ENCODE measurements at places on chromosomes 4 and X.
A peak's percentile ranks its signal among the peaks of the same experiment; 100 is the strongest.

DNA sequence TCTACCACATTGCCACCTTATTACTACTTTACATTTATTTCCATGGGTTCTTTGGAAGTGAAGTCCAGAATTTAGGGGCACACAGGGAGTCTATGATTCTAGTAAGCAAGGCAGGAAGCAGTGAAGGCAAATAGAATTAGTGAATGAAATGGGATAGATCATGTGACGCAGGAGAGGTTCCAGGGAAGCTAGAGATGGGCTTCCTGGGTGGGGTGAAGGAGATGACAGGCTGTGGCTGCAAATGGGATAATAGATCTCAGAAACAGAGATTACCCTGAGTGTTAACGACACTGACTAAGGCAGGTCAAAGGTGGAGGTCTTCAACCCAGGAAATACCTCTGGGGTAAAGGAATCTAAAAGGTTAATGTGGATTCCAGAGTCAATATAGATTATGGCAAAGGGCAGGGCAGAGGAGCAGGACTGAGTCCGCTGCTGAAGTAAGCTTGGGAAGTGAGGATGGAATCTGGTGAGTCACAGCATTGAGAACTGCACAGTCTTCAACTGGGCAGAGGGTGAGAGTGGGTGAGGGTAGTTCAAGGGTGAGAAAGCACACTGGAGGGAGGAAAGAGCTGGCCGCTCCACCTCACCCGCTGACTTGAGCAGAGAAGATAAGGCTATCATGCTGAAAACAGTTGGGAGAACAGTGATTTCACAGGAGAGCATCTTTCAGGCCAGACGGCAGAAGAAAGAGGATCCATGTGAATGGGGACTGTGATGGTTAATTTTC lies 70.8 kb downstream of the ANXA3 start:
- no peak for DNase-seq

GRCh38 chr4:28639747-28640146 lies 1779.1 kb downstream of the STIM2 start:
- DNase-seq = no peak

DNA sequence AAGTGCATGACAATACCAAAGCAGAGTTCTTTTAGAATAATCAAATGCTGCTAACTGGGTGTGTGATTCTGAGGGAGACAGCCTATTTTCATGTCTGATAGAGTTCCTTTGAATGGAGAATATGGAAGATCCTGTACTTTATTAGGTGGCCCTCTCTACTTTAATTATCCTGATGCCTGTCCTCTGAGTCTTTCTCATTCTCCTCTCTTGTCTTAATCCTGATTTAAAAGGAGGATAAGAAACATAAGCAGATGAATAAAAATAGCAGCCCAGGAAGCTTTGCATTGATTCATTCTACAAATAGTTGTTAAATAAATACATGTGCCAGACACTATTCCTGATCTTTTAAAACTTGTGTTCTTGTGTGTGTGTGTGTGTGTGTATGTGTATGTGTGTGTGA lies 387.3 kb downstream of the SPRY1 start:
- DNase-seq = no peak

DNA sequence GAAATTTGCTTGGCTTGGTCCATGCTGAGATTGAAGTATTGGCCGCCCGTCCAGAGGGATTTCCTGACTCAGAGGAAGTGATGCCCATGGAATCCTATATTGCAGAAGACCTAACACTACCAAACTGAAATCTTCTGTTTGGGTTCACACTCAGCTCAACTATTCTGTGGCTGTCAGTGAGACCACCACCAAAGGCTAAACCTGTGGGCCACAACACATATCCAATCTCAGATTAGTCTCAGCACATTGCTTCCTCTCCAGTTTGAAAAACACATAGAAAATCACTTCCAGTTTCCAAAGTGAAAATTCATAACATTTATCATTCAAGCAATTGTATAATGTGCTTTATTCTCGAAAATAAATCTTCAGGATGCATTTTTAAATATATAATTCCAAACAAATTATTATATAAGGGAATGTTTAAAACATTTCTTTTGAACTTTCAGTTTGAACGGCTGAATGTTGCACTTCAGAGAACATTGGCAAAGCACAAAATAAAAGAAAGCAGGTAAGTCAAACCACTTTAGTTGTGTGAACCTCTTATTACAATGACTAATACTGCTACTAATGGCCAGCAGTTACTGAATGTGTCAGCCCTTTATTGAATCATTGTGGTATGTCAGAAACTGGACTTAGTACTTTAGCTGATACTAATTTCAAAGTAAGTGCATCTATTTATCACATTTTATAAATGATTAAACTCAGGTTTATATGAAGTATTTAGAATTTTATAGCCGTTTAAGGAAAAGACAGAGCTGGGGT lies 37.0 kb downstream of the GUCY1A1 start:
- no peak for DNase-seq

- DNase-seq = no peak
These were observed 25.9 kb upstream of the FAM241A start for GRCh38 chr4:112119353-112119783.

GRCh38 chr4:147326591-147326990 lies 154.3 kb upstream of the EDNRA start:
- no peak for DNase-seq

DNA sequence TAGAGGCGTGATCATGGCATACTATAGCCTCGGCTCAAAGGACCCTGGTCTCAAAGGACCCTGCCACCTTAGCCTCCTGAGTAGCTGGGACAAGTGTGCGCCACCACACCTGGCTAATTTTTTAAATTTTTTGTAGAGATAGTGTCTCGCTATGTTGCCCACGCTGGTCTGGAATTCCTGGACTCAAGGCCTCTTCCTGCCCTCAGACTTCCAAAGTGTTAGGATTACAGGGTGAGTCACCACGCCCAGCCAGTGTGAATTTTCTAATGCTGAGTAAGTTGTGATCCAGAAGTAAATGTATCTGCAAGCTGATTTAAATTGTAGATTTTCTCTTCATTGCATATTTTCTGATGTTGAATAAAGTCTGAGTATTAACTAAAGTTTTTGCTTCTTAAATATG lies 2.6 kb upstream of the ZNF674 start:
- DNase-seq = no peak

GRCh38 chr4:181181331-181181730 lies 1061.9 kb upstream of the TENM3 start:
- no peak for DNase-seq

DNA sequence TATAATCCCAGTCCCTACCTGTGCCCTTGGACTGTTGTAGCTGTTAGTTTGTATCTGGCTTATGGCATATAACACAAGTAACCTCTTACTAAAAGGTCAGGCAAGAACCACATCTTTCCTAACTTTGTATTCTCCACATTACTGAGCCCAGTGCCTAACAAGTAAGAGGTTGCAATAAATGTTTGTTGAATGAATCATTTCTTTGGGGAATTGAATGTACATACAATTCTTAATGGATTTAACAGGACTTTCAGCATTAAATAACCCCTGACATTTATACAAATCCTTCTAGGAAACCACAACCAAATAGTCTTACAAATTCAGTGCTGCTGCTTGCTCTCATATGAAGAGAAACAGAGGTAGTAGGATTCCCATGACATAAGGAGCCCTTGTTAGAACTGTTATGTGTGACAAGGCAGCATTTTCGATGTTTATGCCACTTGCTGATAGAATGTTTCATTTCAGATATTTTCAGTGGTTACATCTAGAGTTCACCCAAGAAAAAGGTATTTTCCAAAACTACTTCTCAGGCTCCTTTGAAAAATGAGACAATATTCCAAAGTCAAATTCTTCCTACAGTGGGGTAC lies 62.0 kb downstream of the MBNL3 start:
- no peak for DNase-seq

DNA sequence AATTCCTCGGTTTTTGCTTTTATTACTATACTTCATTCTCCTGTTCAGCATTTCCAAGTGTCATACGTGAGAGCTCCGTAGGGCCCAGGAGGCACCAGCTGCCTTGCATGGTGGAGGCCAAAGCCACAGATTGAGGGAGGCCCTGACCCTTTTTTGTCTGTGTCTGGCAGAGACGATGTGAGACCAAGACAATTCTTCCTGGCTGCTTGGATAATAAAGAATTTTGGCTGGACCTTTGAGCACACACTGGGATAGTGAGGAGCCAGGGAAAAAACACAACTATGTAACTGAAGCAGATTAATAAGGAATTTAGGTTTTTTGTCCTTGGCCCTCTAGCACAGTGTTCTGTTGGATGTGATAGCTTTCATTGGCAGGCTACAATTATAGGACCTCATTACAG lies 161.0 kb downstream of the CPXCR1 start:
- no peak for DNase-seq

GRCh38 chr4:2417226-2417764 lies 1.1 kb downstream of the ZFYVE28 start:
- peak; percentile 52 for DNase-seq

- no peak for DNase-seq
These were observed 139.0 kb downstream of the ATG4A start for GRCh38 chrX:108230574-108230973.

DNA sequence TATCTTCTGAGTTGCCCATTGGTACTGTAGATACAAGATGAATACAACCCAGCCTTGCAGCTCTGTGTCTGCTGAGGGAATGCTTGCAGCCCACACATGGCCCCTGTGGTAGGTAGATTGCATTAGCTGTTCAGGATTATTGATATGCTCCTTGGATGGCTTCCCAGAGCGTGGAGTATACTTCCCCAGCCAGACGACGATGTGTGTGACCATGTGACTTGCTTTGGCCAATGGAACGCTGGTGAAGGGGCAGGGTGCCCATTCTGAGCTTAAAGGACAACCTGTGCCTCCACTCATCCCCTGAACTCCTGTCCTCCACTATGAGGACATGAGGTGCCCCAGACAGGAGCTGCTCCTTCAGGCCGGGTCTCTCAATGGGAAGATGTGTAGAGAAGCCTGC lies 23.9 kb upstream of the FGFBP2 start:
- DNase-seq = no peak

GRCh38 chr4:57110640-57111511 lies 691 bp upstream of the IGFBP7 start:
- peak; percentile 80 for DNase-seq

DNA sequence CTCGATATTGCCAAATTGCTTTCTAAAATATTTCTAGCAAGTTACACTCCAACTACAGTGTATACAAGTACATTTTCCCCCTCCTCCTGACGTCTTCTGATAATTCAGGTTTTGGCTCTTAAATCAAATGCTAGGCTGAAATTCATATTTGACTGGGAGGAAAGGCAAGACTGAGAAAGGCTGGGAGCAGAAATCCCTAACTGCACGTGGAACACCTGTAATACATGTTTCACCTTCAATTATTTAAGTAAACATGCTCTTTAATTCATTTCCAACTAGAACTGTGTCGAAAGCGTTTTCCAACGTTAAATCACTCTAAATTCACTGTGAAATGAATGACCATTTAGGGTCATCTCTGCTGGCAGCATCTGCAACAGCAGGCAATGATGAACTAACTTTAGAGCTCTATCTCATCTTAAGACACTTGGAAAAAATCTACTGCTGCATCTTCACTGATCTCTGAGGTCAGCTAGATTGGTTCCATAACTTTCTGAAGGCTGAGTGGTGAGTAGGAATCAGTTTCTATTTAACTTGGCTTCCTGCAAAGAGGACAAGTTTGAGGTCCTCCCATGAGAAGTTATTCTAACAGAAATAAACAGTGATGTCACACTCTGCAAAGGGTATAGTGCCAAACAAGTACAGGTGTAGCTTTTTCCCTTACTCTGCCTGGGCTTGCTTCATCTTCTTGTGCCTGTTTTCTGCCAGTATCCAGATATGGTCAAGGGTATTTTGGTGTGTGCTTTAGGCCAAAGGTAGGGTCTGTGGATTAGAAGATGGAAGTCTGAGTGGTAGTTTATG lies 144.3 kb upstream of the PAK3 start:
- DNase-seq = no peak

GRCh38 chr4:27176400-27176799 lies 315.8 kb downstream of the STIM2 start:
- DNase-seq = no peak

- DNase-seq = peak; percentile 90
These were observed 1.0 kb upstream of the ARHGAP4 start for GRCh38 chrX:153926858-153927671.

DNA sequence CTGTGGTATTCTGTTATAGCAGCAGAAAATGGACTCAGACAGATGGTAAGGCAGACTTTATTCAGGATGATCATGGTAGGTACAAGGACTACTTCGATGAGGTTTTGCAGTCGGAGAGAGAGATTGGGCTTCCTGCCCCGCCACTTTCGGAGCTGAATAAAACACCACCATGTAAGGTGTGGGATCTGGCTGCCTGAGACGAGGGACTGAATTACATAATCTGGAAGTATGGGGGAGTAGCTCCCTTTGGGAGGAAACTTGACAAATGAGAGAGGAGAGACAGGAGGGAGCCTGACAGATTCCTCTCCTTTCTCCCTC lies 255.5 kb upstream of the GATB start:
- no peak for DNase-seq

All from suppressor macrophage (primary cell).